ENCODE measurements at places on chromosomes 3 and 15. TPM values are rescaled to one million over a fixed set of nuclear protein-coding genes. Genes with fewer than 3 reads are reported as not detected.

DNA sequence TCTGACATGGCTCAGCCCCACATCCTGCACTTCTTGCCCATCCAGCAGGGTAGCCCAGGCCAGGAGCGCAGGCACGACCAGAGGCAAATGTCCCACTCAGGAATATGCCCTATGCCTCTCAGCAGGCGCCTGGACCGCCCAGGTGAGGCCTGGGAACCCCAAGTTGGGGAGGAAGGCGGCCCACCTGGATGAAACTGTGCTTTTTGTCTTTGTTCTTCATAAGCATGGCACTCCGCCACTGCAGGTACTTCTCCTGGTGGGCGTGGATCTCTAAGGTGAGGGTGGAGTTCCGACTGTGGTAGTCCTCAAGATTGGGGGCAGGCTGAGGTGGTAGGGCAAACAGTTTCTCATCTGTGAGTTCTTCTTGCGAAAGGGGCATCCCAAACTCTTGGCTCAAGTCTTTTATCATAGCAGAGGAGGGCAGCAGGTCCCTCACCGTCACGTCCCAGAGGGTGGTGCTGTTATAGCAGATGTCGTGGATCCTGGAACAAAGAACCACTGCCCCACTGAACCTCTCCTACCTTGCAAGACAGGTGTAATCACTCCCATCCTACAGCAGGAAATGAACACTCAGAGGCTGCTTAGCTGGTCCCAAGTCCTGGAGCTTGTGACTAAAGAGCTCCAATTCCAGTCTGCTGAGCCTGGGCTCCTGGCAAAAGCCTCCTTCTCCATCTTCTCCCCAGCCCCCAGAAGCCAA lies 53.2 kb downstream of the ACAD9 start:
- no peaks in the 10 kb centered on the region for H3K27me3 ChIP-seq
- H3K36me3 ChIP-seq, result no peaks in the 10 kb centered on the region
- no peaks in the 10 kb centered on the region for H3K4me1 ChIP-seq
- H3K4me3 ChIP-seq, result no peak overlapping the region
- DNase-seq, result no peak

TMEM207 gene
- not detected for total RNA-seq

GRCh38 chr3:134381831-134382442 lies 7.7 kb upstream of the AMOTL2 start:
- DNase-seq, result no peak
- no peak overlapping the region for H3K4me3 ChIP-seq
- H3K4me1 ChIP-seq, result no peaks in the 10 kb centered on the region
- H3K27me3 ChIP-seq, result no peaks in the 10 kb centered on the region

DNA sequence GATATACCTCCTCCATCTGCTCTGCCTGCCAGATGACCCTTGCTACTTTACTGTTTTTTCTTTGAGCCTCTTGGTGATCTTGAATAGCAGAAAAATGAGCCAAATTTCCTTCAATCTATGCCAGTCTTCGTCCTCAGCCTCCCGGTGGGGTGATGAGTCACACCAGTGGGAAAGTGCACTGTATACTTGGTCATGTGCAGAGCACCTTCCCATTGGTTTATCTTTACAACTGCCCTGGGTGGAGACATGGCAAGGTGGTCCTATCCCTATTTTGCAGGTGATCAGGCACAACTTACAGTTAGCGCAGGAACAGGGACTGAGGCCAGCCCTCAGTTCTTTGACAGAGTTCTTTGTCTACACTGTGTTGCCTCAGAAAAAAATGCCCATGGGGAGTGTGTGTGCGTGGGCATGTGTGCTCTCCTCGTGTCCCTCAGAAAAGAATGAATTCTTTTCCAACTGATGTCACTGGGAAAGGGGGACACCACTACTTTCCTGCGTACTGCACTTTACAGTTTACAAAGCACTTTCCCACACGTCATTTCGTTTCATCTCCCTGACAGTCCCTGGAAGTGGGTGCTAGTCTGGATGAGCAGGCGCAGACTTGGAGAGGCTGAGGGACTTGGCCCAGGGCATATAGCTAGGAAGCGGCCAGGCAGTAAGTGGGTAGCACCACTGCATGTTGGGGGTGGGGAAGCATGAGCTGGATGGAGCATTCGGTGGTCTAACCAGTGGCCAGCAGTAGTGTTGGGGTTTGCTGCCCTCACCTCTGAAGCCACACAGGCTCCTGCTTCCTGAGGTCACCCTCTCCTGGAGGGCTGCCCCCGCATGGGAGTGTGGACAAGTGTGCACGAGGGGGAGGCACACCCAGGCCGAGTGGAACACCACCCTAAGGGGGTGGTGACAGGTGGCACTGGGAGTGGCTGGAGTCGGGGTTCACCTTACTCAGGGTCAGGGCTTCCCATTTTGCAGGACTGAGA lies 24.1 kb downstream of the SMAD3 start:
- DNase-seq, result peak; percentile 67
- no peak overlapping the region for H3K4me3 ChIP-seq
- peak overlapping the region; percentile 84 for H3K27ac ChIP-seq
- H3K27me3 ChIP-seq, result no peaks in the 10 kb centered on the region
- H3K36me3 ChIP-seq, result peaks cover 16% of the 10 kb centered on the region
- peaks cover 76% of the 10 kb centered on the region for H3K4me1 ChIP-seq

DNA sequence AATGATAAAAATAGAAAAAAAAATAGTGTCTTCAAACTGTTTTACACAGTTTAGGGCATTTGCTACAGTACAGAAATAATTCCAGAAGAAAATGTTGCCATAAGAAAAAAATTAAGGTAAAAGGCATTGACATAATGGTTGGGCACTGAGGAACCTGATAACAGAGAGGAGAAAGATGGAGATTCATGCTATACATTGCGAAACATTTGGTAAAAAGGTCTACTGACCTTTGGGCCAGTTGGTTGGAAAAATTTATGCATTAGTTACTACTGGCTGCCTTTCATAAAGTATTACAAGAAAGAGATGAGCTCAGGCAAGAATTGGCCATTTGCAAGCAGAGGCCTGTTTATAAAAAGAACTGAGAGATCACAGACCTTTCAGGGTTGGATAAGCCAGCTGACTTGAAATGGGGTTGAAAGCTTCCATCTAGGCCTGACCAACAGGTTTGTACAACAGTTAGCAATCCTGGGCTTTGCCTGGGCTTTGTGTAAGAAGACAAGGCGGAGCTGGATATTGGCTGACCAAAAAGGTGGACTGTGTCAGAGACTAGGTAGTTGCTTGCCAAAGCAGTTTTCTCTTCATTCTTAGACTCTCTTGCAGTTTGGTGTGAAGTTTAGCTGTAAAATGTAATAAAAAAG lies 166.6 kb upstream of the MCTP2 start:
- no peak for DNase-seq
- H3K36me3 ChIP-seq, result no peaks in the 10 kb centered on the region
- H3K4me3 ChIP-seq, result no peak overlapping the region
- no peaks in the 10 kb centered on the region for H3K27me3 ChIP-seq
- H3K27ac ChIP-seq, result no peak overlapping the region
- peaks cover 6% of the 10 kb centered on the region for H3K4me1 ChIP-seq

DNA sequence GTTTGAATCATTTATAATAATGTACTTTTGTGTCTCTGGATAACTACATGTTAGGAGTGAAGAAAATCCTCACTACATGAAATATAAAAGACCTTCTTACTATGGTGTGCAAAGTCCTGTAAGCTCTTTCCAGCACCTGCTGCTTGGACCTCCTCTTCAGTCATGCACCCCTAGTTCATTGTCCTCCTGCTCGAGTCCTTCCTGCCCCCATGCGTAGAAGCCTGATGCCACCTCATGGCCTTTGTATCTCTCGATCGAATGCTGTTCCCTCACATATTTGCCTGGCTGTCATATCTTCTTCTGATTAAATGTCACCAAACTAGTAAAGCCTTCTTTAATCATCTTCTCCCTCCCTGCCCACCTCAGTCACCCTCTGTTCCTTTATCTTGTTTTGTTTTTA lies 49.9 kb upstream of the SUCLG2 start:
- no peak overlapping the region for H3K4me3 ChIP-seq
- no peaks in the 10 kb centered on the region for H3K36me3 ChIP-seq
- DNase-seq, result no peak
- H3K27ac ChIP-seq, result no peak overlapping the region
- no peaks in the 10 kb centered on the region for H3K27me3 ChIP-seq

- H3K4me3 ChIP-seq, result no peak overlapping the region
- H3K27ac ChIP-seq, result no peak overlapping the region
- DNase-seq, result no peak
These were observed 180.1 kb downstream of the CNTN3 start for GRCh38 chr3:74434406-74434805.

- H3K36me3 ChIP-seq, result no peaks in the 10 kb centered on the region
- no peaks in the 10 kb centered on the region for H3K4me1 ChIP-seq
- H3K4me3 ChIP-seq, result no peak overlapping the region
- H3K27ac ChIP-seq, result no peak overlapping the region
- H3K27me3 ChIP-seq, result 0 out of 2 replicates have a peak, but pooled peaks cover 6% of the 10 kb centered on the region
These were observed 13.4 kb downstream of the IL17RD start for GRCh38 chr3:57151749-57152148.

SCAANT1 gene
- not detected for total RNA-seq

TRPM7 gene
- total RNA-seq, result 30.8 TPM

DNA sequence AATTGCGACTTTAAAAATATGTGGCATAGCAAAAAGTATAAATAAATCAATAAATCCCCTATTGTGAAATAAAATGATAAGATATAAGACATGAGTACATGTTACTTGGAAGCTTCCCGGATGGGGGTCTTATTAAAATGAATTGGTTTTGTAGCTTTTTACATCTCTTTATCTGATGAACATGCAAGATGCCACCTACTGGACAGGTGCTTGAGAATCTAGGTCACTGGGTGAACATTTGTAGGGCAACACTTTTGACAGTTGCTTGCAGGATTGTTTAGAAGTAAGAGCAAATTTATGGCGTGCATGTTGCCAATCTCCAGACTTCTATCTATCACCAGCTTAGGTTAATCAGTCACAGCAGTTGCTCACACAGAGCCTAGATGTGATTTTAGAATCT lies 362.7 kb upstream of the SUCLG2 start:
- no peak for DNase-seq
- H3K27me3 ChIP-seq, result no peaks in the 10 kb centered on the region
- no peak overlapping the region for H3K27ac ChIP-seq
- no peak overlapping the region for H3K4me3 ChIP-seq

TGM5 gene
- 0.24 TPM for total RNA-seq

DNA sequence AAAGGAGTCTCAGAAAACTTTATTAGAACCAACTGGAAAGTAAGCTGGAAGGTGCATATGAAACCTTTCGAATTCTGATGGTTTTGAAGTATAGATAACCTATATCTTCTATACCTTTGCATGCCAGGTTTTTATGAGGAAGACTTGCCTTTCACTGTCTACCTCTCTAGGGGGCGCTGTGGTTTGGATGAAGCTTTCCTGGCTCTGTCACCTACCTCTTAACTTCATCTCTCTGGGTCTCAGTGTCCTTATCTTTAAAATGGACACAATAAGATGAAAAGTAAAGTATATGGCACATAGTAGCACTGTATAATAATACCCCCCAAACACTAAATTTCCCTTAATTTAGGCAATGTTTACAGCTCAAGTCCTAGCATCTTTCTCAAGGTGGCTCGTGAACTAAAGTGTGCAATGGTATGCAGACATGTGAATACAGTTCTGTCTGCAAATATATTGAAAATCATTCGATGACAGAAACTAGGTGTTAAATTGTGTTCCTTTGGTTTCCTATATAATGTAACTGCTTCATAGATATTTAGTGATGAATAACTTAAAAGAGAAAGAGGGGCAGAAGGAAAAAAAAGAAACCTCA lies 314.3 kb downstream of the CHST2 start:
- H3K36me3 ChIP-seq, result no peaks in the 10 kb centered on the region
- H3K27me3 ChIP-seq, result no peaks in the 10 kb centered on the region
- no peak for DNase-seq
- H3K4me1 ChIP-seq, result peaks cover 8% of the 10 kb centered on the region
- no peak overlapping the region for H3K4me3 ChIP-seq

- no peaks in the 10 kb centered on the region for H3K36me3 ChIP-seq
- no peak overlapping the region for H3K27ac ChIP-seq
- no peaks in the 10 kb centered on the region for H3K27me3 ChIP-seq
- H3K4me3 ChIP-seq, result no peak overlapping the region
These were observed 112.2 kb upstream of the PLXNA1 start for GRCh38 chr3:126870608-126871210.

DNA sequence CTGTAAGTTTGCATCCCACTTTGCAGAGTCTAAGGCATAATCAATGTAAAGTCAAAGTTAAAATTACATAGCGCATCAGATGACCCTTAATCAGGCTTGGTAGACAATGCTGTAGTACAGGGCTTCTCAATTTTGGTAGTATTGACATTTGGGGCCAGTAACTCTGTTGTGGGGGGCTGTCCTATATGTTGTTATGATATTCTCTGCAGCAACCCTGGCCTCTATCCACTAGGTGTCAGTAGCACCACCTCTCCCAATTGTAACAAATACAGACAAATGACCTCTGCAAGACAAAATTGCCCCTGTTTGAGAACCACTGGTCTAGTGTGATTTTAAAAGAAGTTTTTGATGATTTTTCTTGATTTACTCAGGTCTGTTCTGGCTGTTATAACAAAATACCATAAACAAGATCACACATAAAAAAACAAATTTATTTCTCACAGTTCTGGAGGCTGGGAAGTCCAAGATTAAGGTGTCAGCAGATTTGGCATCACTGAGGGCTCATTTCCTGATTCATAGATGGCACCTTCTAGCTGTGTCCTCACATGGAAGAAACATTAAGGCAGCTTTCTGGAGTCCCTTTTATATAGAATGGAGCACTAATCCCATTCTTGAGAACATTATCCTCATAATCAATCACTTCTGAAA lies 37.6 kb upstream of the SLC9A9 start:
- no peak overlapping the region for H3K4me3 ChIP-seq
- no peaks in the 10 kb centered on the region for H3K27me3 ChIP-seq
- H3K4me1 ChIP-seq, result no peaks in the 10 kb centered on the region
- DNase-seq, result peak; percentile 13
- no peaks in the 10 kb centered on the region for H3K36me3 ChIP-seq
- H3K27ac ChIP-seq, result no peak overlapping the region

- no peaks in the 10 kb centered on the region for H3K4me1 ChIP-seq
- H3K36me3 ChIP-seq, result no peaks in the 10 kb centered on the region
- DNase-seq, result no peak
- no peak overlapping the region for H3K27ac ChIP-seq
- H3K4me3 ChIP-seq, result no peak overlapping the region
These were observed 76.9 kb upstream of the RGMA start for GRCh38 chr15:93165734-93166470.

TJP1 gene
- 47.2 TPM for total RNA-seq

- H3K4me3 ChIP-seq, result no peak overlapping the region
- H3K27ac ChIP-seq, result no peak overlapping the region
- no peak for DNase-seq
- H3K36me3 ChIP-seq, result no peaks in the 10 kb centered on the region
These were observed 20.9 kb downstream of the PLA2G4D start for GRCh38 chr15:42073418-42073817.

- H3K27me3 ChIP-seq, result no peaks in the 10 kb centered on the region
- H3K4me1 ChIP-seq, result peaks cover 30% of the 10 kb centered on the region
- no peak overlapping the region for H3K4me3 ChIP-seq
These were observed 1.8 kb downstream of the ANPEP start for GRCh38 chr15:89812847-89813320.

DNA sequence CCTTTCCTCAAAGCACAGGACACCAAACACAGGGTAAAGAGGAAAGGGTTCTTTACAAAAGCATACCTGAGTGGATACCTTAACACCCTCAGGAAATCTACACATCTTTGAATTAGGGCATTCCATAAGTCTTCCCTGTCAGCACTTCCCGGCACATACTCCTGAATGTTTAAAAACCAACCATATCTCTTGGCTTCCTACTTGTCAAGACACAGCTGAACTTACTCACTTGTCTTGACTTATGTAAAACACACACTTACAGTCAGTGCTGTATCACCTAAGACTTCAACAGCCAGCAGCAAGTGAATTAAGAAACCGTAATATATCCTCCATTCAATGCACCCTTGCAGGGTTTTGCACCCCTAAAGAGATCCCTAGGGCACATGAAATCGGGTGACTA lies 17.5 kb downstream of the IL1RAP start:
- H3K4me3 ChIP-seq, result no peak overlapping the region
- DNase-seq, result no peak
- H3K27me3 ChIP-seq, result no peaks in the 10 kb centered on the region
- H3K4me1 ChIP-seq, result peaks cover 36% of the 10 kb centered on the region
- no peak overlapping the region for H3K27ac ChIP-seq
- H3K36me3 ChIP-seq, result peaks cover 9% of the 10 kb centered on the region

A4GNT gene
- total RNA-seq, result not detected

GHSR gene
- not detected for total RNA-seq
